ENCODE measurements at places on chromosomes 12 and 14.

- DNase-seq = no peak
Observed at GRCh38 chr14:73723406-73723796, 9.2 kb upstream of the PNMA1 start.

DNA sequence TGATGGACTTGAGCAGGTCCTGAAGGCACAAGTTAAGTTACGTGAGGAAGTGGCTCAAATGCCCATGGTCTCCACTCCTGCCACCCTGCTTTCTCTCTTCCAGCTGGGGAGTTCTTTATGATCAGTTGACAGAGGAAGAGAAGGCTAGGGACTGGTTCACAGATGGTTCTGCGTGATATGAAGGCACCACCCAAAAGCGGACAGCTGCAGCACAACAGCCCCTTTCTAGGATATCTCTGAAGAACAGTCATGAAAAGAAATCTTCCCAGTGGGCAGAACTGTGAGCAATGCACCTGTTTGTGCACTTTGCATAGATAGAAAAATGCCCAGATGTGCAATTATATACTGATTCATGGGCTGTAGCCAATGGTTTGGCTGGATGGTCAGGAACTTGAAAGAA is 162.4 kb upstream of the FSCB start:
- DNase-seq = no peak

DNA sequence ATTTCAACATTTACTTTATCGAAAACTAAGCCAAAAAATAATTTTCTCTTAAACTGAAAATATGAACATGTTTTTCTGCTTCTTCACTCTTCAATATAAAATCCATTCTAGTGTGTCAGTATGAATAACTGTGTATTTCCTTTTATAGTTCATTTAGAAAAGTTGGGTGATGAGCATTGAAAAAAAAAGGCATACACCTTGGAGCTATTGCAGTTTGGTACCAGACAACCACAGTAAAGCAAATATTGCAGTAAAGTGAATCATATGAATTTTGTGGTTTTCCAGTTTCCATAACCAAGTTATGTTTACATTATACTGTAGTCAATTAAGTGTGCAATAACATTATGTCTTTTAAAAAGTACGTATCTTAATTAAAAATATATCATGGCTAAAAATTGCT is 195.0 kb upstream of the FOXG1 start:
- DNase-seq = no peak

- DNase-seq = no peak
Observed at GRCh38 chr12:57342207-57342691, 88.6 kb downstream of the R3HDM2 start.
